ENCODE measurements at places on chromosomes 2 and 18. TPM values are rescaled to one million over a fixed set of nuclear protein-coding genes. Genes with fewer than 3 reads are reported as not detected.

GRCh38 chr2:222864296-222864695 is 3.5 kb downstream of the ACSL3 start:
- H3K27me3 ChIP-seq = no peaks in the 10 kb centered on the region
- peak; percentile 36 for DNase-seq
- no peak overlapping the region for H3K4me3 ChIP-seq
- peaks cover 69% of the 10 kb centered on the region for H3K4me1 ChIP-seq
- no peaks in the 10 kb centered on the region for H3K36me3 ChIP-seq
- no peak overlapping the region for H3K27ac ChIP-seq

DNA sequence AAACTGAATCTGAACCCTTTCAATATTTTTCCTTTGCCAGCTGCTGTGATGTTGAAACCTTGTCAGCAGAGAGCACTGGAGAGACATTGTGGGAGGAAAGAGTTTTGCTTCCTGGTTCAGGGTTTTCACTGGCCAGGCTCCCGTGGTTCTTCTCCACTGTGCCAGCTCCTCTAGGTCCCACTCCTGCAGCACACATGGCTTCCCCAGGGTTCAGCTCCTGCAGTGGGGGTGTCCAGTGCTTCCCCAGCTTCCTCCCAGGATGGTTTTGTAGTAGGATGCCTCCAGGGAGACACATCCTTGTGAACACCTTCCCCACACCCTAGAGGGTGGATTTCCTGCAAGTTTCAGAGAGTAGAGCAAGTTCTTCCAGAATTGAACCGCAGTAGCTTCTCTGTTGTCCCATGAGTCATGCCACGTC is 24.0 kb upstream of the SULT1C3 start:
- peak; percentile 41 for DNase-seq
- no peak overlapping the region for H3K4me3 ChIP-seq
- no peaks in the 10 kb centered on the region for H3K4me1 ChIP-seq
- no peaks in the 10 kb centered on the region for H3K36me3 ChIP-seq

The PRKAG3 gene
- total RNA-seq = not detected

DNA sequence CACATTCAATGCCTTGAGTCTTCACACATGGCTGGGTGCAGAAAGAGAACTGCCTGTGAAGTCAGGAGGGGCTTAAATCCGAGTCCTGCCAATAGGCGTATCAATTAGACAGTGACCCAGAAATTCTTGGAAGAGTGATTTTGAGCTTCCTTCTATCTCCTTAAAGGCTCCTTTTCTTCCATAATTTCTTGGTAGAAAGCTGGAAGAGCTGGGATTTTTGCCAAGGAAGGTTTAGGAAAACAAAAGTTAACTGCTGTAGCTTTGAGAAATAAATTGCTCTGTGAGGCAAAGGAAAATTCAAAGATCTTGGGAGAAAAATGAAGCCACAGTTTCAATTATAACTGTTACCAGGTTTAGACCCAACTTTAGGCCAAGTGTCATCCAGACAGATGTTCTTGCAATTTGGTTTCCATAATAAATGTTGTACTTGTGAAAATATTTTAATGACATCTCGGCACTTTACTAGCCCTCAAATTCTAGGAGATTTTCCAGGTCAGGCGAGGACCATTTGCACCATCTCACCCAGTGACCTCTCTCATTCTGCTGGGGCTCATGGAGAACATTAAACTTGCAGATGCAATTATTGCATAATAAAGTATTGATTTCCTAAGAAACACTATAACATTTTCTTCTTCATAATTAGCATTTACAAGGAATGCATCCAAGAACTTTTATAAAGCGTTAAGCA is 329.7 kb upstream of the MEIS1 start:
- H3K4me3 ChIP-seq = no peak overlapping the region
- no peak for DNase-seq
- H3K36me3 ChIP-seq = no peaks in the 10 kb centered on the region
- H3K27me3 ChIP-seq = no peaks in the 10 kb centered on the region
- H3K27ac ChIP-seq = no peak overlapping the region

The CCDC195 gene
- total RNA-seq = not detected

All from Karpas-422 (cell line).